ENCODE measurements at places on chromosomes 1 and 21. TPM values are rescaled to one million over a fixed set of nuclear protein-coding genes. Genes with fewer than 3 reads are reported as not detected.
A peak's percentile ranks its signal among the peaks of the same experiment; 100 is the strongest.

Gene CD1B
- total RNA-seq: not detected

Gene LRRC71
- not detected for total RNA-seq

Gene CFAP107
- total RNA-seq: not detected

Gene NBPF6
- total RNA-seq: not detected

Gene ATF3
- total RNA-seq: 59.0 TPM

Gene CR1
- total RNA-seq: 3.7 TPM

Gene BLACAT1
- total RNA-seq: not detected

Gene S100A7A
- not detected for total RNA-seq

- no peak for DNase-seq
Observed at GRCh38 chr1:31954607-31955283, 16.6 kb upstream of the PTP4A2 start.

DNA sequence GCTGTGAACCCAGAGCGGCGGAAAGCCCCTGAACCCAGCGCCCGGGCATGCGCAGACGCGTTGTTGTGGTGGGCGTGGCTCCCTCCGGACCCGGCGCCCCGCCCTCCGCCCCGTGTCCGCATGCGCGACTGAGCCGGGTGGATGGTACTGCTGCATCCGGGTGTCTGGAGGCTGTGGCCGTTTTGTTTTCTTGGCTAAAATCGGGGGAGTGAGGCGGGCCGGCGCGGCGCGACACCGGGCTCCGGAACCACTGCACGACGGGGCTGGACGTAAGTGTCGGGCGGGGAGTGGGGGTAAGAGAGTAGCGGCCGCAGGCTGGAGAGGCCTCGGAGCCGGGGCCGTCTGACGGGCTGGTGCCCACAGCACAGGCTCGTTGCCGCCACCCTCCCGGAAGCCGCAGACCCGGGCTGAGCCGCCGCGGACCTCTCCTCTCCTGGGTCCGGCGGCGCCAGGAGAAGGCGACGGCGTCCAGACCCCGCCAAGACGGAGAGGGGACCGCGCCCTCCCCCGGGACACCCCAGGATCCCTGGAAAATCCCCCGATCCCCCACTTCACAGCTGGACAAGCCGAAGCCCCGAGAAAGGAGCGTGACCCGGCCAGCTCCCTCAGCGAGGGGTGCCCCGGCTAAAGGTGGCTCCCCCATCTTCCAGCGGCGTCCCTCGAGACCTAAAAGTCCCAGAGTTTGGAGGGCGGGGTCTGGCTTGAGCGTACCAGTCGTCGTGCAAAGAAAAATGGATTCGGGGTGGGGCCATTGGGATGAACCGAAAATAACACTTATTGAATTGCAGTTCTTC, at the start of gene TMEM50A:
TSS of gene TMEM50A (plus strand) at position 147 of the 794 bp plus-strand sequence. CDS start 2,153 bp downstream, outside the sequence.
- peak; percentile 86 for DNase-seq

GRCh38 chr1:186183219-186183618, 191.8 kb downstream of the TPR start:
- no peak for DNase-seq

DNA sequence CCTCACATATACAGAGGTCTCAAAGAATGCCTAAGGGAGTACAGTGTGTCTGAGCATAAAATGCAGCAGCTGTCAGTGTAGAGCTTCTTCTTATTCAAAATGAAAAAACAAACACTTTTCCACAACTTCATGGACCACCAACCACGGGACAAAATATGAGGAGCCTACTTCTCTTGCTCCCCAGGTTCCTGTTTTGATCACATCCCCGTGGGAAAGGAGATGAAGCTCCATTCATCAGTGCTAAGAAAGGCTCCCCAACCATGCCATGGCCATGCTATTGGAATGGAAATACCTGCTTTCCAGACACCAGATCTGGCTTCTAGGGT, 383 bp downstream of the CD48 start:
- no peak for DNase-seq

DNA sequence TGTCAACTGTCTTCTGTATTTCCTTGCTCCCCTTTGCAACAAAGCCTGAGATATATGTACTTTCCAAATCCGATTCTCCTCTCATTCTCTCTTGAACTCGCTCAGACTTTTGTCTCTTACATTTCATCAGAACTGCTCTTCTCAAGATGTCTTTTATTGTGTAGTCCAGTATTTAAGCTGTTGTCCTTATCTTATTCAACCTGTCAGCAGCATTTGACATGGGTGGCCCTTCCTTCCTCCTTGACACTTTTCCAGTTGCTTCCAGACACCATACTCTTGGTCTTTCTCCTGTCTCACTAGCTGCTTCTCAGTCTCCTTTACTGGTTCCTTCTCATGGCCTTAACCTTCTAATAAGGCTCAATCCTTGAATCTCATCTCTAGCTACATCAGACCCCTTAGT, 47.0 kb downstream of the TSNAX start:
- no peak for DNase-seq

DNA sequence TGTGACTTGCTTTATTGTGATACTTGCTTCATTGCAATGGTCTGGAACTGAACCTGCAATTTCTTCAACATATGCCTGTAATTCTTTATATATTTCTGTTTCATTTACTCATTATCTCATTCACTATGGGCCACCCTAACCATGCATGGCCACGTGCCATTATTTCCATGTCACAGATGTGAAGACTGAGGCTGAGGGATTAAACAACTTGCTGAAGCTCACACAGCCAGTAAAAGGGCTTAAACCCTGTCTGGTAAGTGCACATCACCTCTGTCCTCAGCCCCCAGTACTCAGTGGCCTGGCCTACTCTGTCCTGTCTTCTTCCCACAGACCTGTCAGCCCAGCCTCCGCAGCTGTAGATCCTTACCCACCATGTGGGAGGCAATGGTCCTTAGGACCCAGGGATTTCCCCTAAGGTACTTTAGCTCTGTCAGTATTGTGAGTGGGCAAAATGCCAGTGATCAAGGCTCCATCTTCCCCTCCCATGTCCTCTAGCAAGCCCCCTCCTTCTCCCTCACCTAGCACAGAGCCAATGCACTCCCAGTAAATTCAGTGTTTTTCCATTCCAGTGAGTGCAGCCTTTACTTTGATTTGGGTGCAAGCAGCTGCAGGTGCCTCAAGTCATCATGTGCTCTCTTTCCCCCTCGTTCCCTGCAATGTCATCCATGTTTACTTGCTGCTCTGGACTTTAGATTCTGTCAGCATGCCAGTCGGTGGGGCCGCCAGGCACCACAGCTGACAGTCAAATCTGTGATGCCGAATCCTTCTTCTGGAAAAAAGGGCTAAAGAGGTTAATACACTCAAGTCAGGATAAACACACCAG, 228.2 kb upstream of the PROX1 start:
- DNase-seq: no peak

GRCh38 chr1:53038566-53038965, 23.4 kb upstream of the PODN start:
- DNase-seq: no peak

- DNase-seq: no peak
Observed at GRCh38 chr1:88979749-88980116, 12.7 kb downstream of the KYAT3 start.

- no peak for DNase-seq
Observed at GRCh38 chr1:177858332-177858821, 111.5 kb downstream of the SEC16B start.

DNA sequence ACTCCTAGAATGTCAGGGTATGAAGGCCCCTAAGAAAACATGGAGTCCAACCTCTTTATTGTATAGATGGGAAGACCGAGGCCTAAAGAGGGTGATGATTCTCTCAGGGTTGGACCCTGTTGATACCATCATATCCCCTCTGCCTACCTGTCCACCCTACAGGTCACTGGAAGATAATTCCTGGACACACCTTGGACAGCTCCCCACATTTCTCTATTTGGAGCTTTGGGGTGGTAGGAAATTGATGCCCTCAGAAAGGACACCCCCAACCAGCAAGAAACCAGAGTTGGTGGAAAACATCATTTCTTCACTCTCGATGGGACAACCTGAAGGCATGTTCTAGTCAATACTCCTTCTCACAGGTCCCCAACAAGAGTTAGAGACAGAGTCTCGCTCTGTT, 3.0 kb upstream of the TCEA3 start:
- no peak for DNase-seq

- DNase-seq: no peak
Observed at GRCh38 chr1:8083739-8084484, 57.8 kb upstream of the ERRFI1 start.

- DNase-seq: no peak
Observed at GRCh38 chr1:34688006-34688741, 66.7 kb upstream of the GJB5 start.

- no peak for DNase-seq
Observed at GRCh38 chr21:38968887-38969543, 163.3 kb downstream of the ETS2 start.

GRCh38 chr1:86435327-86435726, 11.4 kb downstream of the CLCA2 start:
- DNase-seq: no peak

- DNase-seq: no peak
Observed at GRCh38 chr1:40204856-40205255, 42.9 kb upstream of the TMCO2 start.

- no peak for DNase-seq
Observed at GRCh38 chr1:228361314-228362140, 45.1 kb downstream of the TRIM11 start.

DNA sequence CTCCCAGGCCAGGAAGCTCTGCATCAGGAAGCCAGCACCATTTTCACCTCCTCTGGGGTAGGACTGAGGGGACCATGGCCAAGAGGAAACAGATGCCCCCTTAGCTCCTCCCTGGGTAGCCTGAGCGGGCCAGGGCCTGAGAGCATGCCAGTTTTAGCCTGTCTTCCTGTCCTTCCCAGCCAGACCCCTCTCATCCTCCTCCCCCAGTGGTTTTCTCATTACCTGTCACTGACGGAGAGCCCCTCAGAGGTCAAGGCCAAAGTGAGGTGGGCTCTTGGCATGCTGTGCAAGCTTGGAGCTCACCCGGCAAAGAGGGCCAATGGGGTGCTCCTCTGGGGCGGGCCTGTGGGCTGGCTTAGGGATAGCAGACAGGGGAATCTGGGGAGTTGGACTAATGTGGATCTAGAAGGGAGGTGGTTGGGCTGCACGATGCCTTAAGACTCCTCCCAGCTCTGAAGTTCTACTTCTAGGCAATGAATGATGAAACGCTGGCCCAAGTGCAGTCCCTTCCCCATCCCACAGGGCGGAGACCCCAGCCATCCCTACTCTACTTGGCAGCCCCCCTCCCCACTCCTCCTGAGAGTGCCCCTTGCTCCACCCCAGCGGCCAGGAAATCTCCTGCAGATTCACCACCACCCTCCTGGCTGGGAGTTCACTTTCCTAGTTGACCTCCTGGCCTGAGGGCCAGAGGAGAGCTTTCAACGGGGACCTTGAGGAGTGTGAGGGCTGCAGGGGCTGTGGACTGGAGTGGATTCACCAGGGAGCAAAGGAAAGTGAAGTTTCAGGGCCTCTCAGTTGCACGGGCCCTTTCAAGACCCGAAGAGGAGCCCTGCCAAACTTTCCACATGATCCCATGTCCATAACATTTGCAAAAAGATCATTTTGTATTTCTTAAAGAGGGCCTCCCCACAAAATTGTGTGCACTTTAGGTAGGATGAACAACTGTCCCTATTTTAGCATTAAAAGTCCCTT, 9.4 kb upstream of the LMNA start:
- no peak for DNase-seq
